ENCODE measurements at places on chromosomes 2 and 18.

GRCh38 chr2:195741191-195741590, 84.2 kb downstream of the SLC39A10 start:
- DNase-seq: no peak

DNA sequence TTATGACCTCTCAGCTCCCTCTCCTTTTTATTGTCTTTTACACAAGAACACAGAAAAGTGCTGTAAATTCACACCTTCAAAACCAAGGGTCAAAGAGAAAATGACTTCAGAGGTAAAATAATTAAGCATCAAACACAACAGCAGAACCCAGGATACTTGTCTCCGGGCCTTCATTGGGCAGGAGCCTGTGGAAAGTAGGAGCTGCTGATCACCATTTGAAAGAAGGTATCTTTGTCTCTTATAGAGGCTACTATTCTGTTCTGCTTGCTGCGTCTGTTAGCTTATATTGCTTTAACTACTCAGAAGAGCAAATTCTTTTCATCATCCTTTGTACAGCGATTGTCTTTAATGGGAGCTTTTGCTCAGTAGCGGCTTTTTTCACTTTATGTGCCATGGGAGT, 261.1 kb downstream of the PTGR3 start:
- DNase-seq: no peak

GRCh38 chr2:188003800-188004199, 287.9 kb upstream of the GULP1 start:
- no peak for DNase-seq

DNA sequence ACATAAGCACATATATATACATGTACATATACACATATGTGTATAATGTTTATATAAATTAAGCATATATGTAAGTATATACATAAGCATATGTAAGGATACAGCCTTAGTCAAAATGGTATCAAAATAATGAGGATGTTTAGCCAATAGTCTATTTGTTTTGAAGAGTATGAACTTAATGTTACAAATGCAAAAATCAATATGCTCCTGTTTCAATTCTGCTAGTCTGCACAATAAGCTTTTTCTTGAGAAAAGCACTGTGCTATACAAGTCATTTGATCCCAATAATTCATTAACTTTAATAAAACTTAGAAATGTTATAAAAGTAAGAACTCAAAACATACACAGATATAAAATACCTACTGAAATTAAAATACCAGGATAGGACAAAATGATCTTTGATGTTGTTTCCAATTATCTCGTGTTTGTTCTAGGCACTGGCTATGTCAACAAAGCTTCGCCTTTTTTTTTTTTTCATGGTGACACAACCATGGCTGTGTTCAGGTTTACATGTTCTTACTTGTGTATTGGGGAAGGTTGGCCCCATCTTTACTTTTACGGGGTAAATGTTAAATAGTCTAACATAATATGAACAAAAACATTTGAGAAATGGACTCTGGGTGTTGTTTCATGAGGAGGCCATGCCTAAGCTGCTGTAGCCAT, 271.1 kb upstream of the CDH19 start:
- DNase-seq: no peak

DNA sequence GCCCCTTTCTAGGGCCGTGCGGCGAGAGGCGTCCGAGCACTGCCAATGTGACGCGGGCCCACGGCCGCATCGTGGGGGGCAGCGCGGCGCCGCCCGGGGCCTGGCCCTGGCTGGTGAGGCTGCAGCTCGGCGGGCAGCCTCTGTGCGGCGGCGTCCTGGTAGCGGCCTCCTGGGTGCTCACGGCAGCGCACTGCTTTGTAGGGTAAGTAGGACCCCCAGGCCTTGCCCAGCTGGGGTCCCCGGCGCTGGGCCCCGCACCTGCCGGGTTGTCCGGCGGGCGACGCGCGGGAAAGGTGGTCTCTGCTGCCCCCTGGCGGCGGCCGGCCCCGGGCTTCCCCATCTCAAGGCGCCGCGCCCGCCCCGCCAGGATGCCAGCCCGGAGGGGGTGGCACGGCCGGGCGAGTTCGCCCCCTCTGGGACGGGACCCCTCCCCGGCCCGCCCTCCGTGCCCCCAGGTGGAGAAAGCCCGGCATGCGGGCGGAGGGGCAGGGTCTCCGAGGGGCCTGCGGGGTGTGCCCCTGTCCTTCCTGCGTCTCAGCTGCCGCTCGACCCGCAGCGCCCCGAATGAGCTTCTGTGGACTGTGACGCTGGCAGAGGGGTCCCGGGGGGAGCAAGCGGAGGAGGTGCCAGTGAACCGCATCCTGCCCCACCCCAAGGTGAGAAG, 1.9 kb downstream of the PRSS56 start:
- DNase-seq: no peak

- DNase-seq: no peak
Observed at GRCh38 chr18:22320771-22321170, 96.9 kb downstream of the CTAGE1 start.

GRCh38 chr18:1998121-1998520, 573.2 kb downstream of the METTL4 start:
- DNase-seq: no peak

DNA sequence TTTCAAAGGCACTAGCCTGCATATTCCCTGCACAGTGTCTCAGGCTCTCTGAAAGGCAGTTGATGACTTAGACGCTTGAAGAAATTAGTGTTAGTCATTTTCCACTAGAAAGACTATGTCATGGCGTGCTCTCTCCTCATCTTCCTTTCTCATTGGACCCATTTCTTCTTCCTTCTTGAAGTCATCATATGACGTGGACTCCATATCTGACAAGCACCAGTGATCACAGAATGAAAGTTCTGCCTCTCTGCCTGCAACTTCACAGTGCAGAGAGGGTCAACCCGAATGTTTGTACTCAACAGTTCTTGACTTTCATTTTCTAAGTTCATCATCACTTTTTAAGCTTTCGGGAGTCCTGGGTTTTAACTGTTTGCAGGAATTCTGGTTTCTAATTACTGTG, 63.7 kb upstream of the CYRIA start:
- no peak for DNase-seq
